ENCODE measurements at places on chromosomes 11 and 22.

GRCh38 chr22:23180301-23180892 is at the start of gene BCR:
BCR (plus strand) TSS chr22:23180509; CDS start chr22:23180961, 452 bp downstream.
- DNase-seq: no peak

DNA sequence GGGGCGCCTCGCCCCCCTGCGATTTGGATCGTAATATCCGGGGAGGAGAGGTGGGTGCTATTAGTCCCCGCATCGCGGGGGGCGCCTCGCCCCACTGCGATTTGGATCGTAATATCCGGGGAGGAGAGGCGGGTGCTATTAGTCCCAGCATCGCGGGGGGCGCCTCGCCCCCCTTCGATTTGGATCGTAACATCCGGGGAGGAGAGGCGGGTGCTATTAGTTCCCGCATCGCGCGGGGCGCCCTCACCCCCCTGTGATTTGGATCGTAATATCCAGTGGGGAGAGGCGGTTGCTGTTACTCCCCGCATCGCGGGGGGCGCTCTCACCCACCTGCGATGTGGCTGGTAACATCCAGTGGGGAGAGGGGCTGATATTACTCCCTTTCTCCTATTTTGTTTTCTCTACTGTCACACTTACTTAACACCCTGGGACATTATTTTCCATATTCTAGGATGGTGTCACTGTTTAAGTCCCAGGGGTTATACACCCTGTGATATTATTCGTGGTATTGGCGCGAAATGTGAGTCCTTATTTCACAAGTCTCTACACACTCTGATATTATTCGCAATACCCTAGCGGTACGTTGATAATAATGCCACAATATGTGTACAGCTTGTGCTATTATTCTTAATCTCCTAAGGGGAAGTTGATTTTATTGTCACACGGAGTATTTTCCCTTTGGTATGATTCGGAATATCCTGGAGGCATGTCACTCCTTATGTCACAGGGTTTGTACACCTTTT is 57.8 kb upstream of the ALDH3B2 start:
- no peak for DNase-seq

DNA sequence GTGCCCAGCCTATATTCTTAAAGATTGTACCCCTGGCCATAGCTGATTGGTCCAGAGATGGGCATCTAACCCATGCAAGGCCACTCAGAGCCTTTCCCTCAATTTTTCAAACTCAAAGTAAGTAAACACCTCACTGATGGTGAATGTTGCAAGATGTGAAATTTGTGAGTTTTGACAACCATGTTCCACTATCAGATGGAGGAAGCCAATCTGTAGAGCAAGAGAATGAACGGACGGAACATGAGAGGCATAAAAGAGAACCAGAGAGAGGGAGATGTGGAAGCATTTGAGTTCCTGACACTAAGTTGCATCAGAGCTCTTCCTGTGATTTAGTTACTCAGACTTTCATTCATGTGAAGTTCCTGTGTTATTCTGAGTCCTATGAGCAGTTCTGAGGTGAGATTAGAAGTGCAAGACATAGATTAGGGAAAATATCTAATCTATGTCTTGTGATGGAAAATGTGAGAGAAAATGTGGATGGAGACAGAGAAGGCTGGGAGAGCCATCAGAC is 73.3 kb downstream of the PRSS23 start:
- no peak for DNase-seq

GRCh38 chr11:1276866-1277615 is 32.4 kb downstream of the TOLLIP start:
- DNase-seq: no peak

- DNase-seq: no peak
Observed at GRCh38 chr11:121892131-121892681, 223.8 kb downstream of the BLID start.

DNA sequence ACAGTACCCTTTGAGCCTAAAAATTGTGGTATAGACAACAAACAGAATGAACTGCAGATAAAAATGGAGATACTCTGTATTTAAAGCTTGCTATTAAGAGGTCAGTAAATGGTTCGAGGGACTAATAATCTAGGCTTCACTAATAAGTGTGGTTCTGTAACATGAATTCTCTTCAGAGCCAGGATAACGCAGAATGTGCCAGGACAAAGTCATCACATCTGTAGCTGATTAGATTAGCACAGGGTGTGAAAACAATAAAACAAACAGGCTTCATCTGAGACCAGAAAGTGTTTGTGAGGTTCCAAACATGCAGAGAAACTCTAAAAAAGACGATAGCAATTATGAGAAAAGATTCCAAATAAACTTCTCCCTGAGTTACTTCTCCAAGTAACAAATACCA is 89.1 kb upstream of the LUZP2 start:
- no peak for DNase-seq

Measured in SHP77 treated with DMSO at 0.1 percent for 48 hours (cell line).